ENCODE measurements at places on chromosomes 16 and 17.
A peak's percentile ranks its signal among the peaks of the same experiment; 100 is the strongest.

DNA sequence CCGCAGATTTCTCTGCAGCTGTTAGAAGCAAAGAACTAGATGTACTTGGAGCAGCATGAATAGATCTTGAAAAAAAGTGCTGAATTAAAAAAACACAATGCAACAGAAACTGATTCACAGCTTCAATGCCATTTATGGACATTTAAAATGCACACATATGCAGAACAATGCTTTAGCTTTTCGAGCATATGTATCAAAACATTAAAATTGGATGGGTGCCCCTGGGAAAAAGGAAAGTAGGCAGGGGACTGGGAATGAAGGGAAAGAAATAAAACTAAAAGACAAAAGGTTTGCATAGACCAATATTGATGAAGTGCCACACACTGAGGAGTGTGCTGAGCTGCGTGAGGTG is 5.0 kb downstream of the KCTD13 start:
- no peak for DNase-seq

DNA sequence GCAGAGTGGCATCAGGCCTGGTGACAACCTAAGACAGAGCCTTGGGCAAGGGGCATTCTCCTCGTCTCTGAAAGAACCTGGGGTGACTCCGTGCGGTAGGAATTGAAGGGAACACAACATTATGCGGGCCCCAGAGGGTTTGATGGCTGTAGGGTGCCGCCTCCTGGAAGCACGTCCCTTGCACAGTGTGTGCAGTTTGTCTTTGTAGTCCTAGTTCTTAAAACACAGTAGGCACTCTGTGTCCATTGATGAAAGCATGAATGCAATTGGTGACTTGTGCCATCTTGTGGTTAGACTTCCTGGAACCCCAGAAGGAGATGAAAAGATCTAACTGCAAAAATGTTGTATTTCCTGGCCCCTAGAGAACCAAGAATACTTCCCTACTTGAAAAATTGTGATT is 279.8 kb downstream of the UTP18 start:
- no peak for DNase-seq

- DNase-seq, result no peak
Observed at GRCh38 chr16:48531011-48531962, 78.7 kb downstream of the N4BP1 start.

- no peak for DNase-seq
Observed at GRCh38 chr17:78316867-78317789, 42.7 kb downstream of the SOCS3 start.

- DNase-seq, result no peak
Observed at GRCh38 chr17:78957128-78957527, 22.6 kb downstream of the LGALS3BP start.

GRCh38 chr17:78924481-78925151 is 571 bp downstream of the TIMP2 start:
- no peak for DNase-seq

- DNase-seq, result no peak
Observed at GRCh38 chr17:27217631-27218030, 76.3 kb upstream of the WSB1 start.

- no peak for DNase-seq
Observed at GRCh38 chr17:79365351-79365750, 245.5 kb downstream of the RBFOX3 start.

GRCh38 chr16:87369796-87370719 is 13.5 kb downstream of the FBXO31 start:
- DNase-seq, result no peak

DNA sequence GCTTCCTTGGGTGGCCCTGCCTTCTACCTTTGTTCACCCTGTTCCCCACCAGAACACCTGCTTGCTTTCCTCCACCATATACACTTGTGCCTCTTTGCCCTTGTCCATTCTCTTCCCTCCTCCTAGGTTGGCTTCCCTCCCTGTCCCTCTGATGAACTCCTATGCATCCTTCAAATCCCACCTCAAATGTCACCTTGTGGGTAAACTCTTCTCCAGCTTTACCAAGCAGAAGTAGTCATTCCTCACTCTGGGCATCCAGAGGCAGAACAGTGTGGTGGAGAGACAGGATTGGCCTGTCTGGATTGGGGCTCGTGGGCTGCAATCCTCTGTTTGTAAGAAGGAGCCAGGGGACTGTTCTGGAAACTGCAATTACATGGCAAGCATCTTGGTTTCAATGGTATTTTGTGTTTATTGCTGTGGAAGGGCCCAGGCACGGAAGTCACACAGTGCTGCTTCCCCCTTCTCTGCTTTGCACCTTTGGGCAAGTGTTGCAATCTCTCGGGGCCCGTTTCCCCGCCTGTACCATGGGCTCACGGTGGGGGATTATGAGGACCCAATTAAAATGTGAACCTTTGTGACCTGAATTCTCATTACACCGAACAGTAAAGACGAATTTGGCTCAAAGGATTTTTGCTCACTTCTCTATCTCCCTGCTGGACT is 21.9 kb upstream of the NXPH3 start:
- DNase-seq, result no peak

DNA sequence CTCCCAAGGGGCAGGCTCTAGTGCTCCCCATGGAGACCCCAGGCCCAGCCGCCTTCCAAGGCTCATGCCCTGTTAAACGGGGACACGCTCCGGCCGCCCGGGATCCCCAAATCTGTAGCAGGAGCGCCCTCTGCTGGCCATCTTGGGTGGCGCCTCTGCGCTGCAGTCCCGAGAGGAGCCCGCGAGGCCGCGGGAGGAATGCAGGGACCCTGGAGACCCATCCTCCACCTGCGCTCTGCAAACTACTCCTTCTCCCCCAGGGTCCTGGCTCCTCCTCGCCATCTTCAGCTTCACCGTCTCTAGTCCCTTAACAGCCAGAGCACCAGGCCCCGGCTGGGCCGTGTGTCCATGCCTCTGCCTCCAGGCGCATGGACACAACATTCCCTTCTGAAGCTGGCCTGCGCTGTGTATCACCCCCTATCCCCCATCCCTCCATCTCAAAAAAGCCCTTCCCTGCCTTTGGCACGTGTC is 23.6 kb upstream of the KRT17 start:
- DNase-seq, result peak; percentile 67

- DNase-seq, result no peak
Observed at GRCh38 chr17:55575058-55575636, 63.9 kb upstream of the SMIM36 start.

DNA sequence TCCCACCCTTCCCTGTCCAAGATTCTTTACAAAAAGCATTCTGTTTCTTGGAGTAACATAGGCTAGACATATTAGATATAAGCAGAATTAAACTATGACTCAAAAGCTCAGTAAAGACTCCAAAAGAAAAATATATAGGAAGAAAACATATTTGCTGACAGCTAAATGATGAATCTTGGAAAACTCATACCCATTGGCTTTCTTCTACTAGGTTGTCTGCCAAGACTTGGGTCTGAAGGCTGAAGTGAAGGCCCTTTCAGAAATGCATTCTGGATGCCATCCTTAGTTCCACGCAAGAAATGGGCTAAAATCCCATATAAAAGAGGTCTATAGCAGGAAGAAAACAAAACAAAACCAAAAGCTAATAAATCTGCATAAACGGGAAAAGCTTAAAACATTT is 15.1 kb downstream of the CEP20 start:
- DNase-seq, result no peak

DNA sequence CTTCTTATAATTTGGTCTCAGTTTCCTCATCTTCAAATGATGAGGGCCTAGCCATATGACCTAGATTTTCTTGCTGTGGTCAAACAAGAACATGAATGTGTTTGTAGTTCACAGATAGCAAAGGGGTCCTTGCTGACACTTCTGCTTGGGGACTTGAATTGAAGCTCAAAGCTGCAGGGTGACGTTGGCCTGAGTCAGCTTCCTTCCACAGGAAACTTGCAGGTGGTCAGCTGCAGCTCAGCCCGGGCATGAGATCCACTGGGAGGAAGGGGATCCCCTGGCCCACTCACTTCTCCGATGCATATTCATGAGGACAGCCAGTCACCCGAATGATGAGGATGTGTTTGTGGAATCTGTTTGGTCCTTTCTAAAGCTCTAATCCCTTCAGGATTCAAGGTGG is 42.6 kb upstream of the AXIN2 start:
- DNase-seq, result no peak

DNA sequence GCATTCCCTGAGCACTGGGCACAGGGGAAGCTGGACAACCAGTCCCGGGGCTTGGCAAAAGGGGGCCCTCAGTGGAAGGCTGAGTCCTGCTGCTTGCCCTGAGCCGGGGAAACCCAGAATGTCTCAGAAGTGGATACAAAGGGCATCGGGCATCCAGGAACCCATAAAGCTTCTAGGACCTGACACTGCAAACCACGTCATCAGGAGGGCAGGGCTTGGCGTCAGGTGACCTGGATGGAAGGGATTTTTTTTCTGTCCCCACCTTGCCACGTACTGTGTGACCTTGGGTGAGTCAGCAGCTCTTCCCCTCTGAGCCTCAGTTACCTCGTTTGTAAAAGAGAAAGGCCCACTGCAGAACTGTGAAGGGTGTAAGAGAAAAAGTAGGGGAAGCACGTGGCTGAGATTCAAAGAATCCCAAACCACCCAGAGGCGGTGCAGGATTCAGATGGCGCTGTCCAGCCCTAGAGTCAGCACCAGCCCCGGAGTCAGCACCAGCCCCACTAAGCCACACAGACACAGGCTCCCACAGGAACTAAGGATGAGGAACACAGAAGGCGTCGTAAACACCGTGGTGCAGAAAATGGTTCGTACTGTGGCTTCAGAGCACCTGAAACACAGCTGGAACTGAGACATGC is 53.7 kb downstream of the C16orf95 start:
- DNase-seq, result no peak

GRCh38 chr16:48676836-48677235 is 66.9 kb upstream of the N4BP1 start:
- DNase-seq, result no peak

DNA sequence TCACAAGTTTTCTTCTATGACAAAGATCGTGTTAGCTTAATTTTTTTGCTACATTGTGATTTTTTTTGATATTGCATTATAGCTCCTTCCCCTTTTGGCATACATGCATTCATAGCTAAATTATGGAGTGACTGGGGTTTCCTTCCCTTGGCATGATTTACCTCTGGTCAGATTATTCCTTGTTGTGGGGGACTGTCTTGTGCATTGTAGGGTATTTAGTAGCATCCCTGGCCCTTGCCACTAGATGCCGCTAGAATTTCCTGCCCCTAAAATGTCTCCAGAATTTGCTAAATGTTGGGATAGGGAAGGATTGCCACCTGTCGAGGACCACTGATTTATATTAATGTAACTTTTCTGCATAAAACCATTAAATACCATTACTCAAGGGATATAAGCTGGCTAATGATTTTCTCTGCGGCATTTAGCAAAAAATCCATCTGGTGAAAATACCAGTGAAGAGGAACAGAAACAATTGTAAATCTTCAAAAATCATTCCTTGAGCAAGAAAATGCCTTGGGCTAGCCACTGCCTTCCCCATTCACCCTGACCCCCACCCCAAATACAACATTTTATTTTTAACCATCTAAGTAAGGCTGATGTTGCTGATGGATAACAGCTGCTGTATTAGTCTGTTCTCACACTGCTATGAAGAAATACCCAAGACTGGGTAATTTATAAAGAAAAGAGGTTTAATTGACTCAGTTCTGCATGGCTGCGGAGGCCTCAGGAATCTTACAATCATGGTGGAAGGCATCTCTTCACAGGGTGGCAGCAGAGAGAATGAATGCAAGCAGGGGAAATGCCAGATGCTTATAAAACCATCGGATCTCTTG is 195.2 kb downstream of the MAP2K6 start:
- no peak for DNase-seq

- no peak for DNase-seq
Observed at GRCh38 chr17:57752031-57752905, 7.2 kb upstream of the CCDC182 start.

DNA sequence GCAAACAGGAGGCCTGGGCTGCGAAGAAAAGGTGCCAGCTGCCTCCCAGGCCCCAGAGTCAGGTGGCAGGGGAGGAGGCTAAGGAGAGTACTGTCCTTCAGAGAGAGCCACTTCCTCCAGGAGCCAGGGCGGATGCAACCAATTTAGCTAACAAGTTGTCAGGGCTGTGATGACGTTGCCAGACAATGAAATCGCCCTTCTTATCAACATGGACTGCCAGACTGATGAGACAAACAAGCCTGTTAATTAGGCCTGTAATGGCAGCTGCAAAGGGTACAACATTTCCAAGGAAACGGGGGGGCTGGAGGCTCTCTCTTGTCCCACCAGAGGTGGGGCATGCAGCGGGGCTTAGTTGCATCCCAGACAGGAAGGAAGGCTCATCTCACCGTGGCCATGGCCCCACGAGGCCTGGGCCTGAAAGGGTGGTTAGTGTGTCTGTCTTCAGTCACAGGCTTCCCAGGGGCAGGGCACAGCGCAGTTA is 111.8 kb downstream of the SDK2 start:
- DNase-seq, result no peak

GRCh38 chr16:88296437-88297177 is 86.2 kb upstream of the ZNF469 start:
- no peak for DNase-seq

DNA sequence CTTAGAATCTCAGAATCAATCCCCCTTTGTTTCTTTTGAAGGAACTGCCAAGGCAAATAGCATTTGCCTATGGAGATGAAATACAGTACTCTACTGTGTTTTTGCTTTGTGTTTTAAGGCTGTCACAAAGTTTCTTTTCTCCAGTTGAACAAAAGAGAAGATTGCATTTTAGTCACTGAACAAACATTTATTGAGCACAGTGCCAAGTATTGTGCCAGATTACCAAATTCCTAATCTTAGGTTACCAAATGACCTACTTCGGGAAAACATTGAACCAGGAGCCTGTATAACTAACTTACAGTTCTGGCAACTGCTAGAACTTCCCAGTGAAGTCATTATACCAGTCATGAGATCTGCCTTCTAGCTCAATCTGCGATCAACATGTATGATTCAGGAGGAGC is 3.0 kb upstream of the UBB start:
- DNase-seq, result no peak

DNA sequence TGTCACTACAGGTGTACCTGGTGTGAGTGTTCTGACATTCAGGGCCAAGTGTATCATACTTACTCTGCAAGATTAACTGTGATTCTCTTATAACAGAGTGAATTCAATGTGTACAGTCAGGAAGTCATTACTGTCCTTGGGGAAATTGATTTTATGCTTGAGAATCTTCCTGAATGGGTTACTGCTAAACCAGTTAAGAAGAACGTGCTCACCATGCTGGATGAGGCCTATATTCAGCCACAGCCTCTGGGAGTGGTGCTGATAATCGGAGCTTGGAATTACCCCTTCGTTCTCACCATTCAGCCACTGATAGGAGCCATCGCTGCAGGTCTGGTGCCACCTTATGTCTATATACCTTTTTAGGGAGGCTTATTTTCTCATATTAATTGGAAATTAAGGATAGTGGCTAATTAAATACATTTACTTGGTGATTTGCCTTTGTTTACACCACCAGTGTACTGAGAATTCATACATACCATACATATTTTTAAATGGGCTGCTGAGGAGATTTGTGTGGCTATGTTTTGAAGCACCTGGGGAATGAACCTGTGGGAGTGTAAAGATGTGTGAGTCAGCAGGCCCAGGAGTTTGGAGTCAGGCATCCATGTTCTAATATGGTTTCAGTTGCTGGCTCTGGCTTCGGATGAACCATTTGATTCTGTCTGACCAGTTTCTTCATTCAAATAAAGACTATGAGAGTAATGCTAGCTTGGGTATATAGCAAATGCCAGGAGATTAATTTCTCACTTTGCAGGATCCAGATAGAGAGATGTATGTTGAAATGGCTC is 3.1 kb downstream of the ALDH3A2 start:
- no peak for DNase-seq

GRCh38 chr16:75620326-75621169 is 2.5 kb downstream of the ADAT1 start:
- DNase-seq, result no peak

GRCh38 chr16:56749672-56750491 is 20.0 kb downstream of the NUP93 start:
- DNase-seq, result no peak
